PC-3 (cell line): ENCODE measurements at places on chromosomes 5 and 9. TPM values are rescaled to one million over a fixed set of nuclear protein-coding genes. Genes with fewer than 3 reads are reported as not detected.

Gene ZNF354C
- not detected in 2 replicates for total RNA-seq

Gene ARAP3
- 7.1 and 14.2 TPM in 2 replicates for total RNA-seq

Gene BTNL3
- total RNA-seq: not detected in 2 replicates

Gene SLC1A3
- total RNA-seq: 23.2 and 24.7 TPM in 2 replicates

Gene FLT4
- not detected in 2 replicates for total RNA-seq

Gene CATSPER3
- total RNA-seq: 0.40 TPM in 1 of 2 replicates, not detected in the other

- DNase-seq: no peak
Measured at GRCh38 chr5:38117784-38118479, 140.4 kb upstream of the EGFLAM start.

- no peak for DNase-seq
Measured at GRCh38 chr5:58760222-58760621, 177.3 kb downstream of the RAB3C start.

DNA sequence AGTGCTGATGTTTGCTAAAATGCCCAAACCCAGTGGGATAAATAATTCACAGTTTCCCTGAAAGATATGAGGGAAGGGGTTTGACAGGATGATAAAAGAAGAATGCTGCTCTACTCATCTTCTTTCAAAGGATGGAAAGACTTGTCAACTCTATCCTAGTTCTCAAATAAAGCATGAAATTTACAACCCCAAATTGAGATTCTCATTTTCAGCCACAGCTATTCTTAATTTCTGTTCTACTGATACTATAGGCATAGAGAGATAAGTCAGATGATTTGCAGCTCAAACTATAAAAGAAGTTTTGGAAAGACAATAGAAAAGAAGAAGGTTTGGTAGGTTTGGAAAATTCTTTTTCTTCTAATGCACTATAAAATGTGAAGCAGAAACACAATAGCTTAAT, 542.6 kb downstream of the CSNK1G3 start:
- no peak for DNase-seq

GRCh38 chr9:29798599-29798998, 2225.3 kb upstream of the C9orf72 start:
- DNase-seq: no peak

DNA sequence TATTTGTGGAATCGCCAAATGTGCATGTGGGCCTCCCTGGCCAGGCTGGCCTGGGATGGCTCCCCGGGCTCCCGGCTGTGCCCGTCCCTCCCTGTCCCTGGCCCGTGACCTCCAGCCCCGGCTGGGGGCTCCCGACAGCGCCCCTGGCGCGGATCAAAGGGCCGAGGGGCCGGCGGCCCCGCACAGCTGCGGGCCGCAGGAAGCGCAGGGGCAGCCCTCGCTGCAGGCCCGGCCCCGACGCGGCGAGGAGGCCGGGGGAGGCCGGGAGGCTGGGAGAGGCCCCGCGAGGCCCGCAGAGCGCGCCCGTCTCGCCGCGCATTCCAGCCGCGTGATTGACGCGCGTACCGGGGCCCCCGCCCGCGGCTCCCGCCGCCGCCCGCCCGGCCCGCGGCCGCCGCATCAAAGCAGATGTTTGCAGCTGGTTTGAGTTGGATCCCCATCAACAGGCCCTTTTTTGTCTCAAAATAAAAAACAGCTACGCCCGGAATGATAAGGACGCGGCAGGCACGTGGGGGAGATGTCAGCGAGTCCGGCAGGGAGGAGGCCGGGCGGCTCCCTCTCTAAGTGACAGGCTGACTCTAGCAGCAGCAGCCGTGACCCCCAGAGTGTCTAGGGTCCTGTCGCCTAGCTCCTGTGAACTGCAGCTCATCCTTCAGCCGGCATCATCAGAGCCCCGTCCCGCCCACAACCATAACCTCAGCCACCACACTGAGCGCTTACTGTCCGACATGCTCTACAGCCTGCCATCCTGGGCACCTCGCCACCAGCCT, 69.4 kb downstream of the LMX1B start:
- DNase-seq: no peak

DNA sequence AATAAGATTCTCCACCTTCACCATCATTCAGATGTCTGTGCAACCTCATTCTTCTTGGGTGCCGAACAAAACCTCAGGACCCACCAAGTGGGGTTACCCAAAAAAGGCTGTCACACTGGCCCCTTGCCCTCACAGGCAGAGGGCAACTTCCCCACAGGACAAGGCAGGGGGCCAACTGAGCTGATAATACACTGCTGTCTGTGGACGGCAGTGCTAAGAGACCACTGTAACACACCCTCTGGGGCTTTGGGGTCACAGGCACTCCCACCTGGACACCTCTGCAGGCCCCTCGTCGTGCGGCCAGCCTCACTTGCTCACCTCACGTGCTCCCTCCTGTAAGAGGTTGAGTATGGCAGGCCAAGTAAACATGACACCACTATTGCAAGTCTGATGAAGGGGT, 515.8 kb upstream of the COX7C start:
- DNase-seq: no peak

- no peak for DNase-seq
Measured at GRCh38 chr9:136445799-136446198, 6.2 kb upstream of the INPP5E start.

GRCh38 chr5:151139646-151140045, 17.9 kb downstream of the ANXA6 start:
- no peak for DNase-seq

GRCh38 chr5:163503106-163504078, 2.0 kb upstream of the MAT2B start:
- peak; percentile 68 for DNase-seq

DNA sequence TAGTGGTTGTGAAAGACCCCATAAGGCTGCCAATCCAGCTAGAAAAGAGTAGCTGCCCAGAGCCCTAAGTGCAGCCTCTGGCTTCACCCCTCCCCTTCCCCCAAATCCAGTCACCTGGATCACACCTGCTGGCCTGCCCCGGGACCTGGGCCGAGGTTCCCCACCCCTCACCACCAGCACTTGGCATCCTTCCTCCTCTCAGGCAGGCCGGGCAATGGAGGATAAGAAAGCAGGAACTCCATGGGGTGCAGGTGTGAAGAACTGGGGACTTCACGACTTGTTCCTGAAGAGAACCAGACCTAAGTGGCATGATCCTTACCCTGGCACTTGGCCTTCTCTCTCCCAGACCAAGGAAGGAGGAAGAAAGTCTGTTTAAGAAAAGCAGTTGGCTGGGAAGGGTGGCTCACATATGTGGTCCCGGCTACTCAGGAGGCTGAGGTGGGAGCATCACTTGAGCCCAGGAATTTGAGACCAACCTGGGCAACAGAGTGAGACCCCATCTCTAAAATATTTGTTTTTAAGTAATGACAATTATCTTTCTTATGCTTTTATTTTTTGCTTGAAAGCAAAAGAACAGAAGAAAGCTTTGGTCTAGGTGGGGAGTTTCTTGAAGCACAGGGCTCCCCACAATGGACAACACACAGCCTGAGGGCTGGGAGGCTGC, 131.1 kb downstream of the PAX5 start:
- DNase-seq: no peak
